ENCODE measurements at places on chromosomes 6 and 20.

DNA sequence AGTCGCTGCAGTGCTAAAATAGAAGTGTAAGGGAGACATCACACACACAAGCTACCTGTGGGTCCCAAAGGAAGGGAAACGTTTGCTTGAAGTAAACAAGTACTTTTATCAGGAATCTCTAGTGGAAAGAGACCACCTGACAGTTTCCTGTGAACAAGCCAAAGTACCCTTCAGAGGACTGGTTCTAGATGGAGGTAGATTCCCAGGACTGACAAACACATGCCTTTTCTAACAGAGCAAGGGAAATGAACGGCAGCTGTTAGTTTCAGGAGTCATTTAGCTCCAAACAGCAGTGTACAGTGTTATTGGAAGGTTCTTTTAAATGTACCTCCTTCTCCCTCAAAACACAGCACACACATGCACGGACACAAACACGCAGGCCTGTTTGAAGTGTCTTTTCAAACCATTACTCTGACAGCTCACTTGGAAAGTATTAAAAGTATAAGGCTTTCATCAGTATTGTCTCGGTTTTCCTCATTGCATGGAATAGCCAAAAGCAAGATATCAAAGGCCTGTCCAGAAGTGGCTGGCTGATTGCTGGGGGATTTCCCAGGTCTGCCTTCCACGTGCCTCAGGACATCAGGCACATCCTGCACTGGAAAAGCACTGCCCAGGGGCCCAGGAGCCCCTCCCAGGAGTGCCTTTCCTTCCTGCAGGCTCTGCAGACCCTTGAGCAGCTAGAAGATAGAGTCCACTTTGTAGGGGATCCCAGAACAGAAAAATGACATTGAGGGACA lies 393.2 kb upstream of the SOX4 start:
- no peak for DNase-seq

- DNase-seq, result peak; percentile 18
Measured at GRCh38 chr20:52191132-52191915, at the start of gene ZFP64. ZFP64 (minus strand) TSS chr20:52191779; CDS start chr20:52191636, 143 bp downstream.

DNA sequence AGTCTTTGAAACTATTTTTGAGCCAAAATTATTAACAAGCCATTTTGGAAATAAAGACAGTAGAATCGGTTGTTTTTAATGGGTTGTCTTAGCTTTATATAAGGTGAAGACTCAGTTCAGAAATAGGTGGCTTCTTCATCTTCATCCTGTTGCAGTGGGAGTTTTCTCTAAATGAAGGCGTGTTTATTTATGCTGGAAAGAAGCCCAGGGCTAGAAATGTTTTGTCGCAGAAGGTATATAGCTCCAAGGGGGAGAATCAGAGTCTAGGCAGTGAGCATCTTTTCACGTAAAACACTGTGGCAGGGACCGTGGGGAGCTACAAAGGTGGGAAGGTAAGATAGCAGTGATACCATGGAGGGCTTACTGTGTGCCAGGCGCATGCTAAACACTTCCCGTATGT lies 34.3 kb downstream of the FARS2 start:
- no peak for DNase-seq

- no peak for DNase-seq
Measured at GRCh38 chr20:57702091-57702490, 7.7 kb downstream of the PMEPA1 start.

GRCh38 chr20:10271494-10272219 lies 53.0 kb downstream of the SNAP25 start:
- peak; percentile 46 for DNase-seq

- no peak for DNase-seq
Measured at GRCh38 chr6:92559003-92559402, 860.4 kb downstream of the EPHA7 start.

GRCh38 chr20:48222595-48223180 lies 437.4 kb upstream of the SULF2 start:
- no peak for DNase-seq

DNA sequence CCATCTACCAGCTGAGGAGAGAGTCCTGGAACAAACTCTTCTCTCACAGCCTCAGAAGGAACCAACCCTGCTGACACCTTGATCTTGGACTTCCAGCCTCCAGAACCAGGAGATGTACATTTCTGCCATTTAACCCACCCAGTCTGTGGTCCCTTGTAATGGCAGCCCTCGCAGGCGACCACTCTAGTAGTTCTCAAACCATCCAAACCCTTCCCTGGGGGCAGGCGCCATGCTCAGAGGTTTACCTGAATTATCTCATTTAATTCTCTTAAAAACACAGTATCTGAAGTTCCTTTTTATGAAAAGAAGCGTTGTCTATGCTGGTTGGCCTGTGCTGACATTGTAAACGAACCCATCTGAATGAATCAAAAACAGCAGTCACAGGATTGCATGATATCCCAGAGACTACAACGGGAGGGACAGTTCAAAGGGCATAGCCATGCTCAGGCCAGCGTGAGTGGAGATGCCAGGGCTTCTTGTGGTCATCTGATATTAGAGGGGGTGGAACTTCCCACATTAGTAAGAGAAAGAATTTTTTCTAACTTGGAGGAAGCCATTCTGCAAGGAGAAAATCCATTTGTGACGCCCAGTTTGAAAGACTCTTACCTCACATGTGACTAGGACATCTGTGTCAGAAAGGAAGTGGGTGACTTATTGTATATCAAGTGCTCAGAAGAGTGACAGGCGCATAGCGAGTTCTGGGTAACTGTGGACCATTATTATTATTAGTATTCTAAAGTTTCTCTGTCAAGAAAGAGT lies 17.2 kb upstream of the TAGAP start:
- DNase-seq, result no peak

GRCh38 chr6:24822696-24823095 lies 24.0 kb upstream of the ARMH2 start:
- no peak for DNase-seq

All from brain pericyte (primary cell).